Activated T-cell treated with anti-CD3 and anti-CD28 coated beads, Interleukin-2, amount 50 U/mL, for 48 hours (primary cell): ENCODE measurements at places on chromosomes 16 and 17.

DNA sequence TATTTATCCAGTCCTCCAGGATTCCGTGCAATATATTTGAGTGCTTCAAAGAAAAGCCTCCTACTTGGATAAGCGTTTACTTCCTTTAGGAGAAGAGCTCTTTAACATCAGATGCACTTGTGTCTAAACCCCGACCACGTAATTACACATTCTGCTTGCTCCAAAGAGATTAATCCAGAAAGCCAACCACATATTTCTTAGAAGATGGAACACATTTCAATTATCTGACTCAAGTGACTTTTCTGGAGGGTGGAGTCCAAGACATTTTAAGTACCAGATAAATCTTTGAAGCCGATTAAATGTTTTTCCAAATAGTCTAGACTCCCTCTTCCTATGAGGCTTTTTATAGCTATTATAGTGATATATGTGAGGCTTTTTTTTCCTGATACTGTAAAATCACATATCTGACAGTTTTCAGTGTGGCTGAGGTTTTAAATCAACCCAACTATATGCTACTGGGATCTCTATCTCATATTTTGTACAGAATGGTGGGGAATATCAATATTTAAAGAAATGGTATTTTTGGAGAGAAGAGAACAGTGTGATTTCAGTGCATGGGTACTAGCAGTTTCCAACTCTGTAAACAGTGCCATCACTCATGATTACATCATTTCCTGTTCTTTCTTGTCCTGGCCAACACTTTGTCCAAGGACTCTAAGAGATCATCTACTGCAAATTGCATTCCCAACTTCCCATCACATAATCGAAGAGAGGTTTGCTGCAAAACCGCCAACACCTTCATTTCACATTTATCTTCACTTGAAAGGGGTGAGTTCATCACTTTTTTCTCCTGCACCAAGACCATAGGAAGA lies 192.4 kb upstream of the HSBP1 start:
- no peak for DNase-seq

- no peak for DNase-seq
These were observed 143.3 kb downstream of the PARN start for GRCh38 chr16:14486520-14487303.

GRCh38 chr16:5850632-5851392 lies 753.2 kb upstream of the EEF2KMT start:
- no peak for DNase-seq

- DNase-seq, result no peak
These were observed 1.3 kb upstream of the MYO1D start for GRCh38 chr17:32878211-32878610.

GRCh38 chr16:813204-813915 lies 12.8 kb upstream of the GNG13 start:
- DNase-seq, result peak; percentile 72

DNA sequence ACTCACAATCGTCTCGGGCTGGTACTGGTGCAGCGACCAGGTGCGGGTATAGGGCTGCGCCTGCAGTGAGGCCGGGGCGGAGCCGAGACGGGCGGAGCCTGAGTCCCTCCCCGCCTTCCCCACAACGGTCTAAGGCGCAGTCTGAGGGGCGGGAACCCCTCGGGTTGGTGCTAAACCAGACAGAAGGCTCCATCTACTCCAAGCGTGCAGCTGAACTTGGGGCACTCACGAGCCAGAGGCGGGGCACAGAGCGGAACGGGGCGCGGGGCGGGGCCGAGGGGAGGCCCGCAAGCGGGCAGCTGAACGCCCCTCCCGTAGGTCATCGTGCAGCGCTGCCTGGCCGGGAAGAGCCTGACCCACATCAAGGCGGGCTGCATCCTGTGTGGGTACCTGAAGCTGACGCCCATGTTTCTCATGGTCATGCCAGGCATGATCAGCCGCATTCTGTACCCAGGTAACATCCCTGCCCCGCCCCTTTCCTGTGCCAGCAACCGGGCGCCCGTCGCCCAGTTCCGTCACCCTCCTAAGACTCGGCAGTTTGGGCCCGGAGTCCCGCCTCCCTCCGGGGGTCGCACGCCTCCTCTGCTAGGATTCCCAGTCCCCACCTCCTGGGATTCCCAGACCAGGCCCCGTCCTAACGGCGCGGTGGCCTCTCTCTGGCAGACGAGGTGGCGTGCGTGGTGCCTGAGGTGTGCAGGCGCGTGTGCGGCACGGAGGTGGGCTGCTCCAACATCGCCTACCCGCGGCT lies 5.0 kb downstream of the SLC5A2 start:
- peak; percentile 69 for DNase-seq

GRCh38 chr17:59830007-59830630 lies 62.6 kb downstream of the TUBD1 start:
- DNase-seq, result peak; percentile 76

- no peak for DNase-seq
These were observed 462.6 kb upstream of the MAF start for GRCh38 chr16:80063031-80063712.

DNA sequence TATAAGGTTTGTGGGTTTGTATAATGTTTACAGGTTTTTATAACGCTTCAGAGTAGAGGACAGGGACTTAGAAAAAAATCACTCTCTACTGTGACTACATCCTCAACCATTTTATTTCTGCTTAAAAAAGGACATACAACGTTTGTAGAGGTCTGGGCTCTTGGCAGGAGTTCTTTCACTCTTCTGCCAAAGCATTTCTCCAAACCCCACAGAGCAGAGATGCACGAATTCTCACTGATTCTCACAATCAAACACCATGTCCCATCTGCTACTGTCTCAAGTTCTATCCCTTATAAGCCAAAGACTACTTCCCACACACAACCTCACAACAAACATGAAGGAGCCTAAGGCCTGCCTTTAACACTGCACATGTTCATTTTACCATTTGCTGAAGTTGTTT lies 7.0 kb upstream of the ANKFY1 start:
- DNase-seq, result no peak

- no peak for DNase-seq
These were observed 9.3 kb downstream of the ZNF263 start for GRCh38 chr16:3292604-3293003.
